CD4-positive, alpha-beta memory T cell (primary cell): ENCODE measurements at places on chromosomes 13 and 19. TPM values are rescaled to one million over a fixed set of nuclear protein-coding genes. Genes with fewer than 3 reads are reported as not detected.

GRCh38 chr13:57858376-57858775 lies 226.8 kb downstream of the PCDH17 start:
- no peak overlapping the region for H3K27ac ChIP-seq
- no peaks in the 10 kb centered on the region for H3K4me1 ChIP-seq
- DNase-seq = no peak
- no peaks in the 10 kb centered on the region for H3K27me3 ChIP-seq
- H3K4me3 ChIP-seq = no peak overlapping the region
- no peaks in the 10 kb centered on the region for H3K36me3 ChIP-seq

DNA sequence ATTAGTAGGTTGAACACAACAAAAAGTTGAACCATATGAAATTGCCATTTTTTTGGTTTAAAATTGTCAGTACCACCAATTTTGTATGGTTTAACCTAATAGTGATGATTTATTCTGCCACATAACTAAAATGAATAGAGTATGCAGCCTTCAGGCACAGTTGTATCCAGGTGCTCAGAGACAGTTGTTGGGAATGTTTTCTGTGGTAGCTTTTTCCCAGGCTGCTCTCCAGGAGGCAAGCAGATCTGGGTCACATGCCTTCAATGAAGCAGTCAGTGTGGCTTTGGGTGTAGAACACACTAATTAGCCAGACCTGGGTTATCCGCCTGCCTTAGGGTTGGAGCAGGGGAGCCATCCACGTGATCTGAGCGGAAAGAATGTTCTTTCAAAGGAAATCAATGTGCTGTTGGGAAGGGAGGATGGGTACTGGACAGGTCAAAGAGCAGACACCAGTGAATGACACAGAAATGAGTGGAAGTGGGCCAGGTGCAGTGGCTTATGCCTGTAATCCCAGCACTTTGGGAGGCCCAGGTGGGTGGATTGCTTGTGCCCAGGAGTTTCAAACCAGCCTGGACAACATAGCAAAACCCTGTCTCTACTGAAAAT lies 28.6 kb downstream of the MARK4 start:
- no peak overlapping the region for H3K4me3 ChIP-seq
- no peaks in the 10 kb centered on the region for H3K27me3 ChIP-seq
- H3K27ac ChIP-seq = no peak overlapping the region
- no peaks in the 10 kb centered on the region for H3K4me1 ChIP-seq

DNA sequence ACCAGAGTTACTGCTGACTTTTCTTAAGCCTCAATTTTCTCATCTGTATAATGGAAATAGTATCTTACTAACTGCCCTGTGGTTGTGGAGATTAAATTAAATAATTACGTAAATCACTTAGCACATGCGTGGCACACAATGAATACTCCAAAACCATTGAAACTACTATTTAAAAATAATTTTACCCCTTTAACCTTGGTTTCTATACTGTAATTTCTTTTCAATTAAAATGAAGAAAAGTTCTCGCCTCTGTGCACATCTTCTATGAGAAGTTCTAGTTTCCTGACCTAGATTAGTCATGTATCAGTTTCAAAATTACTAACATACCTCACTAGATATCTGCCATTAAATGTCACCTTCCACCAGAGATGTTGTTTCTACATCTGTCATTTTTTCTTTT lies 5.7 kb downstream of the SLITRK1 start:
- no peaks in the 10 kb centered on the region for H3K4me1 ChIP-seq
- no peak overlapping the region for H3K4me3 ChIP-seq
- H3K36me3 ChIP-seq = no peaks in the 10 kb centered on the region
- DNase-seq = no peak

- H3K4me3 ChIP-seq = no peak overlapping the region
- no peaks in the 10 kb centered on the region for H3K36me3 ChIP-seq
- no peak for DNase-seq
- H3K27ac ChIP-seq = no peak overlapping the region
These were observed 277.8 kb downstream of the POU4F1 start for GRCh38 chr13:78325585-78325984.

DNA sequence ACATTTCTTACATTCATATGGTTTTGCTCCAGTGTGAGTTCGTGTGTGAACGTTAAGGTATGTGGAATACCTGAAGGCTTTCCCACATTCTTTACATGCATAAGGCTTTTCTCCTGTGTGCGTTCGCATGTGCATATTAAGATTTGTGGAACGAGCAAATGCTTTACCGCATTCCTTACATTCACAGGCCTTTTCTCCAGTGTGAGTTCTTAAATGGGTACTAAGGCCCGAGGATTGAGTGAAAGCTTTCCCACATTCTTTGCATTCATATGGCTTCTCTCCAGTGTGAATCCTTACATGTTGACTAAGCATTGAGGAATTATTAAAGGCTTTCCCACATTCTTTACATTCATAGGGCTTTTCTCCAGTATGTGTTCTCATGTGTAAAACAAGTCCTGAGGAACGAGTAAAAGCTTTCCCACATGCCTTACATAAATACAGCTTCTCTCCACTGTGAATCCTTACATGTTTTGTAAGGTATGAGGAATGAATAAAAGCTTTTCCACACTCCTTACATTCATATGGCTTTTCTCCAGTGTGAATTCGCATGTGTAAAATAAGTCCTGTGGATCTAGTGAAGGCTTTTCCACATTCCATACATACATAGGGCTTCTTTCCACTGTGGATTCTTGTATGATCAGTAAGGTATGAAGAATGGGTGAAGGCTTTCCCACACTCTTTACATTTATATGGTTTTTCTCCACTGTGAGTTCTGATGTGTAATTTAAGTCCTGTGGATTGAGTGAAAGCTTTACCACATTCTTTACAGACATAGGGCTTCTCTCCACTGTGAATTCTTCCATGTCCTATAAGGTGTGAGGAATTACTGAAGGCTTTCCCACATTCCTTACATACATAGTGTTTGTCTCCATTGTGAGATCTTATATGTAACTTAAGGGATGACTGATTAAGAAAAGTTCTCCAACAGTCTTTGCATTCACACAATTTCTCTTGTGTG lies 10.7 kb downstream of the ZNF846 start:
- no peaks in the 10 kb centered on the region for H3K4me1 ChIP-seq
- no peak overlapping the region for H3K4me3 ChIP-seq
- H3K36me3 ChIP-seq = peaks cover 4% of the 10 kb centered on the region
- H3K27ac ChIP-seq = no peak overlapping the region
- no peaks in the 10 kb centered on the region for H3K27me3 ChIP-seq
- DNase-seq = no peak

- H3K4me1 ChIP-seq = peaks cover 9% of the 10 kb centered on the region
- H3K36me3 ChIP-seq = no peaks in the 10 kb centered on the region
- H3K27me3 ChIP-seq = no peaks in the 10 kb centered on the region
- H3K27ac ChIP-seq = no peak overlapping the region
- no peak overlapping the region for H3K4me3 ChIP-seq
These were observed 8.1 kb upstream of the CARM1 start for GRCh38 chr19:10863107-10863717.

- H3K27ac ChIP-seq = no peak overlapping the region
- H3K27me3 ChIP-seq = no peaks in the 10 kb centered on the region
- H3K36me3 ChIP-seq = no peaks in the 10 kb centered on the region
- H3K4me1 ChIP-seq = no peaks in the 10 kb centered on the region
- no peak for DNase-seq
These were observed 6.6 kb upstream of the GADD45B start for GRCh38 chr19:2469102-2469914.

DNA sequence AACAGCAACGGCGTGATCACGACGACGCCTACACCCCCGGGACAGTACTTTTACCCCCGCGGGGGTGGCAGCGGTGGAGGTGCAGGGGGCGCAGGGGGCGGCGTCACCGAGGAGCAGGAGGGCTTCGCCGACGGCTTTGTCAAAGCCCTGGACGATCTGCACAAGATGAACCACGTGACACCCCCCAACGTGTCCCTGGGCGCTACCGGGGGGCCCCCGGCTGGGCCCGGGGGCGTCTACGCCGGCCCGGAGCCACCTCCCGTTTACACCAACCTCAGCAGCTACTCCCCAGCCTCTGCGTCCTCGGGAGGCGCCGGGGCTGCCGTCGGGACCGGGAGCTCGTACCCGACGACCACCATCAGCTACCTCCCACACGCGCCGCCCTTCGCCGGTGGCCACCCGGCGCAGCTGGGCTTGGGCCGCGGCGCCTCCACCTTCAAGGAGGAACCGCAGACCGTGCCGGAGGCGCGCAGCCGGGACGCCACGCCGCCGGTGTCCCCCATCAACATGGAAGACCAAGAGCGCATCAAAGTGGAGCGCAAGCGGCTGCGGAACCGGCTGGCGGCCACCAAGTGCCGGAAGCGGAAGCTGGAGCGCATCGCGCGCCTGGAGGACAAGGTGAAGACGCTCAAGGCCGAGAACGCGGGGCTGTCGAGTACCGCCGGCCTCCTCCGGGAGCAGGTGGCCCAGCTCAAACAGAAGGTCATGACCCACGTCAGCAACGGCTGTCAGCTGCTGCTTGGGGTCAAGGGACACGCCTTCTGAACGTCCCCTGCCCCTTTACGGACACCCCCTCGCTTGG lies 966 bp downstream of the JUNB start:
- no peaks in the 10 kb centered on the region for H3K27me3 ChIP-seq
- H3K4me3 ChIP-seq = peak overlapping the region; percentile 88

GRCh38 chr19:30855442-30855841 lies 483.3 kb downstream of the ZNF536 start:
- H3K4me3 ChIP-seq = no peak overlapping the region
- no peak overlapping the region for H3K27ac ChIP-seq
- H3K36me3 ChIP-seq = no peaks in the 10 kb centered on the region
- no peak for DNase-seq

- no peak overlapping the region for H3K4me3 ChIP-seq
- no peaks in the 10 kb centered on the region for H3K4me1 ChIP-seq
- no peak overlapping the region for H3K27ac ChIP-seq
- DNase-seq = no peak
- H3K27me3 ChIP-seq = no peaks in the 10 kb centered on the region
- no peaks in the 10 kb centered on the region for H3K36me3 ChIP-seq
These were observed 300.5 kb downstream of the NALCN start for GRCh38 chr13:101115762-101116171.

GRCh38 chr13:98549006-98549727 lies 27.7 kb downstream of the STK24 start:
- no peak for DNase-seq
- H3K36me3 ChIP-seq = peaks cover 29% of the 10 kb centered on the region
- peaks cover 85% of the 10 kb centered on the region for H3K4me1 ChIP-seq
- no peaks in the 10 kb centered on the region for H3K27me3 ChIP-seq

DNA sequence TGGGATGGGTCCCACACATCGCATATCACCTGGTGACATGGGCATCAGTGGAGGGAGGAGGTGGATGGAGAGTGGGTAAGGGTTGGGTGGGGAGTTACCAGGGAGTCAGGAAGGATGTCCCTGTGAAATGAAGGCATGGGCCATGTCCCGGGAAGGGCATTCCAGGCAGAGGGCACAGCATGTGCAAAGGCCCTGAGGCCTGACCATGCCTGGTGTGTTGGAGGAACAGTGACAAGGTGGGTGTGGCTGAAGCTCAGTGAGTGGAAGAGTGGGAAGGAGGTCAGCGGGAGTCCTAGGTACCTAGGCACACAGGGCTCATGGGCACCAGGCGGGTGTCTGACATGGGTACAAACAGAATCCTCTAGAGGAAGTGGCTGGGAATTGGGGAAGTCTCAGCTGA lies 11.0 kb upstream of the COLGALT1 start:
- H3K27me3 ChIP-seq = no peaks in the 10 kb centered on the region
- H3K4me1 ChIP-seq = peaks cover 1% of the 10 kb centered on the region
- no peak for DNase-seq
- H3K36me3 ChIP-seq = no peaks in the 10 kb centered on the region
- no peak overlapping the region for H3K4me3 ChIP-seq

GRCh38 chr19:53396525-53396868 lies 1.5 kb downstream of the ZNF765 start:
- peaks cover 18% of the 10 kb centered on the region for H3K36me3 ChIP-seq
- H3K4me3 ChIP-seq = no peak overlapping the region
- H3K27me3 ChIP-seq = no peaks in the 10 kb centered on the region
- peaks cover 20% of the 10 kb centered on the region for H3K4me1 ChIP-seq
- no peak for DNase-seq
- H3K27ac ChIP-seq = no peak overlapping the region

DNA sequence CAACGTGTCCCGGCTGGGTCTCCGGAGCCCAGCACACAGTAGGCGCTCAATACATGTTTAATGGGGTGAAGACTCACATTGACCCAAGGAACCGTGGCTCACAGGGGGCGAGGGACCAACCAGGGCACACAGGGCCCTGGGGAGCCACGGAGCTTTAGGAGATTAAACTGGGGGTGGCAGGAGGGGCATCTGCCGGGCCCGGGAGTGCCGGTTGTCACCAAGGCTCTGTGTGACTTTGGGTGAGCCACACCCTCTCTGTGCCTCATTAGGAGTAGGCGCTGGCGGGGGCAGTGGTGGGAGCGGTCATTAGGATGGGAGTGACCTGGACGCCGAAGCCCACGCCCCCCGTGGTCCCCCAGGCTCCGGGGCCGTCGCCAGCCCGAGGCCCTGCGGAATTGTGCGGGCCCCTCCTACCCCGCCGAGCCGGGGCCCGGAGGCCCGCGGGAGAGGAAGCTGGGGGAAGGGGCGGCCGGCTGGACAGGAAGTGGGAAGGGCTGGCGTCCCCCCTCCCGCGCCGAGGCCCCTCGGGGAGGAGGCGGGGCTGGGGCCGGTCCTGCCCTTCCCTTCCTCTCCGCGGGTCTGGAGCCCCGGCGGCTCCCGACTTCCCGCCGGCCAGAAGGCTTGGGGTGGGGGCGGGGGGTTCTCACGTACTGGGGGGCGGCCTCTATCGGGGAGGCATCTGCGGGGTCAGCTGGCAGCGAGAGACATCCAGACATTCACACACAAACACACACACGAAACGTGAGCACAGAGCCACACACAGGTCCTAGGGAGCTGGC lies 1.8 kb upstream of the SSBP4 start:
- peak overlapping the region; percentile 56 for H3K27ac ChIP-seq
- peak overlapping the region; percentile 42 for H3K4me3 ChIP-seq

CEACAM8 gene
- total RNA-seq = not detected

CGB3 gene
- not detected for total RNA-seq

CEBPA gene
- 2.4 TPM for total RNA-seq

RNF113B gene
- not detected for total RNA-seq

TM9SF2 gene
- 60.0 TPM for total RNA-seq

ELSPBP1 gene
- total RNA-seq = not detected

PROZ gene
- total RNA-seq = not detected

NEK5 gene
- total RNA-seq = not detected

SIGLEC8 gene
- total RNA-seq = not detected

KASH5 gene
- total RNA-seq = 0.23 TPM
